Cortex of kidney (tissue), 1 donor: ENCODE measurements at places on chromosomes 5 and 9.

DNA sequence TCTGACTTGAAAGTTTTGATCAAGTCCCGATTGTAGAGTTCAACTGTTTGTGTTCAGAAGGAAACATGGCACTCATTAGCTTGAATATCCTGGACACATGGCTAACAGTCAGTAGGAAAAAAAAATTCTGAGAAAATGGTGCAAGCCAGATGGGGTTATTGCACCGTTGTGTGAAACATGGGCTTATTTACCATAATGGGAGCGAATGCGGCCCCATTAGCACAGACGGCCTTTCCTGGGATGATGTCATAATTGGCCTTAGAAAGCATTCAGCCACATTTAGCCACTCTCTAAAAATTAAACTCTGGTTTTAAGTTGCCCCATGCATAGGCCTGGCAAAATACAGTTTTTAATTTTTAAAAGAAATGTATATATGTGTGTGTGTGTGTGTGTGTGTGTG is 112.1 kb downstream of the IRX2 start:
- no peak for DNase-seq

- DNase-seq, result no peak
Measured at GRCh38 chr9:26801772-26802171, 90.8 kb downstream of the CAAP1 start.

DNA sequence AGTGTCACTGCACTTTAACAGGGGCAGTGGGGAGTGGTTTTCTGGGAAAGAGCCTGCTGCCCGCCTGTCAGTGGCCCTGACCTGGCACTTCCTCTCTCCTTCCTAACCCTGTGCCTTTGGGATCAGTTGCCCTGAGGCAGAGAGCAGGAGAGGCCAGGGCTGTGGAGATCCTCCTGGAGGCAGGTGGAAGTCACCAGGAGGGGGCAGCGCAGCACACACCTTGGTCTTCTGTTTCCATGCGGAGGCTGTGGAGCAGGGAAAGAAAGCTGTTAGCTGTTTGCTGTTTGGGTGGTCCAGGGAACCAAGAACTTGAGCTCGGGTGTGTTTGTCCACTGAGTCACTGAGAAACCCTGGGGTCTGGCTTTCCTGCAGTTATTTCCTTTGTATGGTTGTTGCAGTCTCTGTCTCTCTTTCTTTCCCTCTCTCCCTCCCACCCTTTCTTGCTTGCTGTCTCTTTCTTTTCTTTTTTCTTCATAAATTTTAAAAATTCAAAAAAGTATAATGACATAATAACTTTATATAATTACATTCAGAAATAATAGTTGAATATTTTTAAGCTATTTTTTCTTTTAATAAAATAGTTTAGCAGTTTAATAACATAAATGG is 28.1 kb downstream of the NTRK2 start:
- no peak for DNase-seq

DNA sequence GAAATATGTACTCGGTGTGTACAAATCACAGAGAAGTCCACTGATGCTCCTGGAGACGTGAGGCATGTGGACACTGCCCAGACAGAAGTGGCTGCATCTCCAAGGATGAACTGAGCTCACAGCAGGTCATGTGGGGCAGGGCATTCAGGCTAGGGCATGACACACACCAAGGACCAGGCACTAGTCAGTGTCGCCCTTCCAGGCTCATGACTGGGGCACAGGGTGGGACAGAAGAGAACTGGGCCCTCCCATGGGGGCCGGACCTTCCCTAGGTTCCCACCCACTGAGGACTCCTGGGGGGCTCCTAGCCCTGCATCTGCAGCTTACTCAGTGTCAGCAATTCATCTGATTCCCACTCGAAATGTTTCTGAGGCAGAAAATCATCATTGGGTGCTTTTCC is 256.8 kb upstream of the IRX4 start:
- no peak for DNase-seq

- DNase-seq, result no peak
Measured at GRCh38 chr5:135110785-135111596, 77.0 kb upstream of the PITX1 start.
